ENCODE measurements at places on chromosomes 13 and 19.

- H3K4me1 ChIP-seq, result peaks cover 18% of the 10 kb centered on the region
- H3K36me3 ChIP-seq, result peaks cover 17% of the 10 kb centered on the region
- H3K4me3 ChIP-seq, result no peak overlapping the region
- no peak for DNase-seq
- no peaks in the 10 kb centered on the region for H3K27me3 ChIP-seq
- no peak overlapping the region for H3K27ac ChIP-seq
These were observed 3.2 kb downstream of the HSD17B14 start for GRCh38 chr19:48833049-48833448.

- peak within 1 kb of the TSS; percentile 23 for H3K4me3 ChIP-seq
- peaks cover 4% of the 10 kb centered on the region for H3K27me3 ChIP-seq
- peaks cover 18% of the 10 kb centered on the region for H3K4me1 ChIP-seq
- H3K36me3 ChIP-seq, result no peaks in the 10 kb centered on the region
These were observed at the start of gene LMTK3 for GRCh38 chr19:48511800-48512503. LMTK3 (minus strand) TSS chr19:48511835; CDS start chr19:48511576, 259 bp downstream.

DNA sequence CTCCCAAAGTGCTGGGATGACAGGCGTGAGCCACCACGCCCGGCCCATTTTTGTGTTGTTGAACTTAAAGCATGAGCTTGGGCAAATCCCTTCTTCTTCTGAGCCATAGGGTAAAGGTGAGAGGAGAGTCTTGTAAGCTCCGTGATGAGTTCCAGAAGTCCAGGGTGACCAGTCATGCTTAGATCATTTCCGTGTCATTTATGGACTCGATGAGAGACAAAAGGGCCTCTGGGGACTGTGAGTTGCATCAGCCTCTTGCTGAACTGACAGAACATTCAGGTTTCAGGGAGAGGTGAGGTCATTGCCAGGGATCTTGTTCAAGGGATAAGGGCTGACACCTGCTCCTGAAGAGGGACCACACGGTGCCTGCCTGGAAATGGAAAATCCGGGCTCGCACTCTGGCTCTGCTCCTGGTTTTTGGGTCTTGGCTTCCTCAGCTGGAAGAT is 53.6 kb downstream of the GADD45B start:
- H3K27ac ChIP-seq, result no peak overlapping the region
- H3K27me3 ChIP-seq, result no peaks in the 10 kb centered on the region
- H3K4me3 ChIP-seq, result no peak overlapping the region
- H3K4me1 ChIP-seq, result peaks cover 12% of the 10 kb centered on the region

DNA sequence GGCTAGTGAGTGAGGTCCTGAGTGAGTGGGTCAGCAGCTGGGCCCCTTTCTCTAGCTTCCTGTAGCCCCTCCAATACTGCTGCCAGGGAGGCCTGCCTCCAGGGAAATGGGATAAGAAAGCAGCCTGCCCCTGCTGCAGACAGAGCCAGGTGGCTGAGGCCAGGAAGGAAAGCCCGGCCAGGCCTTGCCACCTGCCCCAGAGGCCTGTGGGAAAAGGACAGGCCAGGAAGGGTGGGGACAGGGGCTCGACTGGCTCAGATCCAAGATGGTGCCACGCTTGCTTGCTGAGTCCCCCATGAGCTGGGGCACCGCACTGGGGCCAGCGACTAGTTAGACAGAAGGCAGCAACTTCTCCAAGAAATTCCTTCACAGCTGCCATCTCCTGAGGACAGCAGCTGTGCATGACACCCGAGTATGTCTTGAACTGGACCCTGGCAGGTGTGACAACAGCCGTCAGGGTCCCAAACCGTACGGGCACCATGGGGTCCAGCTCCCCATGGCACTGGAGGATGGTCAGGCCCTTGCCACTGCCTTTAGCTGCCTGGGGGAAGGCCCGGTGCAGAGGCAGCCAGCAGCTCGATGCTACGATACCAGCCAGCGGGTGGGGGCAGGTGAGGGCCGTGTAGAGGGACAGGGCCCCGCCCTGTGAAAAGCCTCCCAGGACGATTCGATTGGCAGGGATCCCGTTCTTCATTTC is 5.1 kb upstream of the PRR36 start:
- H3K36me3 ChIP-seq, result no peaks in the 10 kb centered on the region
- H3K4me3 ChIP-seq, result no peak overlapping the region
- no peak overlapping the region for H3K27ac ChIP-seq
- H3K27me3 ChIP-seq, result no peaks in the 10 kb centered on the region
- DNase-seq, result no peak
- peaks cover 5% of the 10 kb centered on the region for H3K4me1 ChIP-seq

- no peaks in the 10 kb centered on the region for H3K27me3 ChIP-seq
- no peaks in the 10 kb centered on the region for H3K4me1 ChIP-seq
- H3K4me3 ChIP-seq, result no peak overlapping the region
- no peak overlapping the region for H3K27ac ChIP-seq
These were observed 346.6 kb downstream of the TBC1D4 start for GRCh38 chr13:75135325-75135825.

DNA sequence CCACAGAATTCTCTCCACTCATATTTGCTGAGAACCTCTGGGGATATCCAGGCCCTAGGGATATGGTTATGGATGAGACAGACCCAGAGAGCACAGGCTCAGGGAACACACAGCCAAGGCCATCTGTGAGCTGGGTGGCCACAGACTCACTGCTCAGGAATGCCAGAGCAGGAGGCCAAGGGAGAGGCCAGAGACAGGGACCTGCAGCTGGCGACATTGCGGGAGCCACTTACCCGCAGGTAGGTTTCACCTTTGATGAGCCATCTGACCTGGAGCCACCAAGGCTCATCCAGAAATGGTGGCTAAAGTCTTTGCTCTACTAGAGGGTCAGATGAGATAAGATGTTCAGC is 29.4 kb downstream of the CCNE1 start:
- H3K27me3 ChIP-seq, result no peaks in the 10 kb centered on the region
- H3K36me3 ChIP-seq, result no peaks in the 10 kb centered on the region
- H3K4me1 ChIP-seq, result peaks cover 25% of the 10 kb centered on the region
- no peak for DNase-seq
- H3K27ac ChIP-seq, result no peak overlapping the region

DNA sequence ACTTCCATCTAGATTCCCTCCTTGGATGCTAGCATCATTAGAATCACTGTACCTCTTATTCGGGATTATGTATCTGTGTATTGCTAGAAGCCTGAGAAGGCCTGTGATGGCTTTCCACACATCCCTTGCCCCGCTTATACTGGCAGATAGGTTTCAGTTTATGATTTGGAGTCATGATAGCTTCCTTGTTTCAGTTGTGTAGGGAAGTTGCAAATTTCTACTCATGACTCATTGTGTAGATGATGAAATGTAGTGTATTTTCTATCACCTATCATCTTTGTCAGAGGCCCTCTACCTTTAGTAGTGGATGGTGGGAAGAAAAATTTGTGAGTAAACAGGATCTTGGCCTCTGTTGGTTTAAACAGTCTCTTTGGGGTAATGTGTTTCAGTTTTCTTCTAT is 165.2 kb downstream of the GGACT start:
- H3K4me3 ChIP-seq, result no peak overlapping the region
- H3K36me3 ChIP-seq, result no peaks in the 10 kb centered on the region
- no peak for DNase-seq

GRCh38 chr19:16061943-16062342 is 14.4 kb upstream of the TPM4 start:
- H3K4me1 ChIP-seq, result peaks cover 23% of the 10 kb centered on the region
- H3K4me3 ChIP-seq, result no peak overlapping the region
- no peaks in the 10 kb centered on the region for H3K36me3 ChIP-seq

GRCh38 chr13:100789025-100789424 is 114.4 kb upstream of the TMTC4 start:
- DNase-seq, result peak; percentile 13
- H3K36me3 ChIP-seq, result no peaks in the 10 kb centered on the region
- no peak overlapping the region for H3K27ac ChIP-seq
- no peaks in the 10 kb centered on the region for H3K27me3 ChIP-seq

- H3K4me1 ChIP-seq, result no peaks in the 10 kb centered on the region
- H3K36me3 ChIP-seq, result no peaks in the 10 kb centered on the region
- no peak for DNase-seq
- H3K27me3 ChIP-seq, result no peaks in the 10 kb centered on the region
- no peak overlapping the region for H3K4me3 ChIP-seq
These were observed 18.2 kb downstream of the ZSCAN18 start for GRCh38 chr19:58079792-58080191.

DNA sequence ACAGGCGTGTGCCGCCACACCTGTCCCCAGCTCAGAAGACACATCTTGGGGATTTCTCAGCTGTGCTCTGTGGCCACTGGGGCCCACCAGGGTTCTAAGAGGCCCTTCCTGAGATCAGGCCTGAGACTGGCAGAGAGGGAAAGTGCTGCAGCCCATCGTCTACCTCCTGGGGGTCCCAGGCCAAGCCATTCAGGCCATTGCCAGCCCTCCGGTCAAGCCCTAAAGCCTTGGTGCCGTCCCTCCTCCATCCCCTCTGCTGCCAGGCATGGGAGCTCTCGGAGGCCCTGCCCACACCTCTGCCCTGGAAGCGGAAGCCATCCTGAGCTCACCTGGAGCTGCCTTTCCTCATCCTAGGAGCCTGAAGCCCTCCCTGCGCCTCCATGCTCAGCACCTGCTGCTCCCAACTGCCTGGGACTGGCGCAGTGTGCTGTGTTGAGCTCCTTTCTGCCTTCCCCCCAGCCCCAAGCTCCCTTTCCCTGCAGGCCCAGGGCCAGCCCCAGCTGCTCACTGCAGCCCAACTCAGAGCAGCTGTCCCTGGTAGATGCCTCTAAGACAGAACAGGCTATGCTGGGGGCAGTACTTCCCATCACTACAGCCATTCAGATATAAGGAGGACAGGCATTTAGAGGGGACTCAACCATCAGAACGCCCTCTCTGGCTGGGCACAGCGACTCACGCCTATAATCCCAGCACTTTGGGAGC is 2.9 kb downstream of the SLC7A9 start:
- H3K4me1 ChIP-seq, result no peaks in the 10 kb centered on the region
- no peaks in the 10 kb centered on the region for H3K27me3 ChIP-seq
- H3K27ac ChIP-seq, result no peak overlapping the region
- no peak for DNase-seq

- H3K27ac ChIP-seq, result peak overlapping the region; percentile 79
- DNase-seq, result no peak
- no peaks in the 10 kb centered on the region for H3K27me3 ChIP-seq
- H3K4me1 ChIP-seq, result peaks cover 12% of the 10 kb centered on the region
These were observed 28.4 kb downstream of the ZNF844 start for GRCh38 chr19:12092956-12093355.

DNA sequence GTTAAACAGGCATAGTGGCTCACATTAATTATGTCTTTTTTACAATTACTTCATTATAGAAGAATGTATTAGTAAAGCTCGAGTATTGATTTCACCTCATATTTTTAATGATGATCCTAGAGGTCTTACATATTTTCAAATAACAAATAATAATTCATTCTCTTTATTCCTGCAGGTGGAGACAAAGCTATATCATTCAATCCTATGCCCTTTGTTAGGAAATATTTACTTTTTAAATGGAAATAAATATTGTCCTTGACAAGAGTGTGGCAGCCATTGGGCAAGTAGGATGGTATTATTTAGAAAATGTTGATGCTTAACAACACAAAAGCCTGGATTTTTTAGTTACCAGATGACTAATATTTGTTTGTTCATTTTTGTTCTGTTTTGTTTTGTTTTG is 127.6 kb downstream of the COG6 start:
- H3K36me3 ChIP-seq, result no peaks in the 10 kb centered on the region
- no peak for DNase-seq
- H3K27me3 ChIP-seq, result no peaks in the 10 kb centered on the region
- peaks cover 13% of the 10 kb centered on the region for H3K4me1 ChIP-seq

GRCh38 chr13:59674616-59675015 is 489.1 kb downstream of the DIAPH3 start:
- H3K4me3 ChIP-seq, result no peak overlapping the region
- no peaks in the 10 kb centered on the region for H3K27me3 ChIP-seq
- no peaks in the 10 kb centered on the region for H3K4me1 ChIP-seq
- DNase-seq, result no peak
- no peaks in the 10 kb centered on the region for H3K36me3 ChIP-seq
- no peak overlapping the region for H3K27ac ChIP-seq

GRCh38 chr19:1211494-1212234 is 6.1 kb downstream of the STK11 start:
- H3K4me1 ChIP-seq, result peaks cover 95% of the 10 kb centered on the region
- H3K27me3 ChIP-seq, result no peaks in the 10 kb centered on the region

DNA sequence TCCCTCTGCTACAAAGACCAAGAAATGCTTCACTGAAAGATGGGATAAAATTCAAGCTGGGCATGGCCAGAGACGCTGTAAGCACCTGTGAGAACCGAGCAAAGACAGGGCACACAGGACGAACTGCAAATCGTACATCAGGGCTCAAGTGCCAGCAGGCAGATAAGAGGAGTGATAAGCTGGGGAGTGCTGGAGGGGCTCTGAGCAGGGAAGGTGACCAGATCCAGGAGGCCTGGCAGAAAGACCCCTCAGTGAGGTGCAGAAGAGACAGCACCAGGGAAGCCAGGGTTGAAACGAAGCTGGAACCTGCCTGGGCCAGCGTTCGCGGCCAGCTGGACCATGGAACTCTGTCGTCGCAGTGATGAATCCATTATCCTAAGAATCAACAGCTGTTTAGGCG is 10.2 kb downstream of the RAB20 start:
- no peaks in the 10 kb centered on the region for H3K27me3 ChIP-seq
- no peak for DNase-seq
- H3K27ac ChIP-seq, result no peak overlapping the region
- no peak overlapping the region for H3K4me3 ChIP-seq
- H3K4me1 ChIP-seq, result no peaks in the 10 kb centered on the region

DNA sequence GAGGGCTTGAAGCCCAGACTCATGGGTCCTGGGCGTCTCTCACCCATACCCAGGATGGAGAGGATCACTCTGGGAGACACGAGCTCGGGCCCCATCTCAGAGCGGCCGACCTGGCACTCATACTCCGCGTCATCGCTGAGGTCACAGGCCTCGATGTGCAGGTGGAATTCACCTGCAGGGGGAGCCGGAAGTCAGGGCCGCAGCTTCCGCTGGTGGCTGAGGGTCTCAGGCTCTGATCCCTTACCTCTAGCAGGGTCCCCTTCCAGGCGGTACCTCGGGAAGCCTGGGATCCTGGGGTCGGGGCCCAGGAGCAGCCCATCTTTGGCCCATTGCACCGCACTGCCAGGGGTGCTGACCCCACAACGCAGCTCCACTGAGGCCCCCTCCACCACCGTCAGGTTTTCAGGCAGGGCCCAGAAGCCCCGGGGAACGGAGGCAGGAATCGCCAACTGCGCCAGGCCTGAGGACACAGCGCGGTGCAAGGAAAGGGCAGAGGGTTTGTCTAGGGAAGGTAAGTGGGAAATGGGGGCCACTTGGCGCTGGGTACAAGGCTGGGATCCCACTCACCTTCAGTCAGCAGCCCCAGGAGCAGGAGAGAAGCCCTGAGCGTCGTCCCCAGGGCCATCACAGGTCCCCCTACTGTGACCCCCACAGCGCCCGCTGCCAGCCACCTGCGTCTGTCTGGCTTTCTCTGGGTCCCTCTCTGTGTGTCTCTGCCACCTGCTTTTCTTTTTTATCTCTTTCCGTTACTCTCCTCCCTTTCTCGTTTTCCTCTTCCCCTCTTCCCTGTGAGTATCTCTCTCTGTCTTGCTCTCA is 883 bp downstream of the NPHS1 start:
- no peak for DNase-seq
- peaks cover 6% of the 10 kb centered on the region for H3K4me1 ChIP-seq
- H3K27me3 ChIP-seq, result peaks cover 5% of the 10 kb centered on the region
- no peak overlapping the region for H3K27ac ChIP-seq
- H3K4me3 ChIP-seq, result no peak overlapping the region
